ENCODE measurements at places on chromosomes 4 and X. TPM values are rescaled to one million over a fixed set of nuclear protein-coding genes. Genes with fewer than 3 reads are reported as not detected.

DNA sequence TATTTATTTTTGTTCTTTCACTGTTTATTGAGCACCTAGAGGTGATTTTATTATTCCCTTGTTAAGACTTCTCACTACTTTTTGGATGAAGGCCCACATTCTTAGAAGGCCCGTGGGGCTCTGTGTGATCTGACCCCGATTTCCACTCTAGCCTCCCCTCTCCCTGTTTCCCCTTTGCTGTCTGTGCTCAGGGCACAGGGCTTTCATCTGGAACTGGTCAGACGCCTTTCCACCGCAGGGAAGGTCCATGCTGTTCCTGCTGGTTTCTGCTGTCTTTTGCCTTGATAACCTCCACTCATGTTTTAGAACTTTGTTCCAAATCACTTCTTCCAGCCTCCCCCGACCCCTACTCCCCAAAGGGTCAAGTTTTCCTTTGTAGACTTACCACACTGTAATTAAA, 31.3 kb upstream of the ANAPC4 start:
- no peak for DNase-seq

DNA sequence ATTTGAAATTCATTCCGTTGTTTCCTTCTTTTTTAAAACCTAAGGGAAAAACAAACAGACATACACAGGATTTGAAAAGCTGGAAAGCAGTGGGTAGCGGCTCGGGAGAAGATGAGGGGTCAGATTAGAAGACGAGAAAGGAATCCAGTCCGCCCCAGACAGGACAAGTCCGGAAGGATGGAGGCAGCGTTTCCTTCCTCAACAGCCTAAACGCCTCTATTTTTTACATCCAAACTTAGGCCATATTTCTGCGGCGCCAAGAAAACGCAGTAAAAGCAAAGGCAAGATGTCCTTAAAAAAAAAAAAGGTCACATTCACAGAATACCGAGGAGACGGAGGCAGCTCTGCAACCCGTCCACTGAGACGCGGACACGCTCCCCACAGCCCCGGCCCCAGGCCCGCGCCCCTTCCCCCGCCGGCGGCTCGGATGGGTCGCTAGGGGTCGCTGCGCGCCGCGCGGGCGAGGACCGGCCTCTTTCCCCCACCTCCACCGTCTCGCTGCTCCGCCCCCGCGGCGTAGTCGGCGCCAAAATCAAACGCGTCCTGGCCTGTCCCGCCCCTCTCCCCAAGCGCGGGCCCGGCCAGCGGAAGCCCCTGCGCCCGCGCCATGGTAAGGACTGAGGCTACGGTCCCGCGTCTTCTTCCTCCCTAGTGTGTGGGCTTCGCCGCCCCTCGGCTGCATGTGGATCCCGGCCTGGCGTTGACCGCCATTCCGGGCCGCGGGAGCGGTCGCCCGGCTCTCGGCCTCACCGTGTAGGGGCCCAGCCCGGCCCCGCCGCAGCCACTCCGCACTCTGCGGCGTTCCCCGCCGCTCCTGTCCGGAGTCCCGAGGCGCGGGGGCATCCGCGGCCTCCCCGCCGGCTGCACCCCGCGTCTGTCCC, at the start of gene MND1:
TSS of gene MND1 (plus strand) at position 558 of the 881 bp plus-strand sequence. CDS start at position 608, 50 bp downstream.
- DNase-seq, result peak; percentile 93

Gene HSD17B13
- 1.7 TPM for total RNA-seq

- DNase-seq, result no peak
These were observed 8.0 kb downstream of the OPRPN start for GRCh38 chr4:70405765-70406164.

GRCh38 chr4:169976951-169977350, 49.2 kb downstream of the MFAP3L start:
- DNase-seq, result no peak

Gene ADH1C
- 6.8 TPM for total RNA-seq

Gene HTRA3
- total RNA-seq, result 25.0 TPM

- DNase-seq, result no peak
These were observed 26.8 kb downstream of the MAN2B2 start for GRCh38 chr4:6601661-6602250.

DNA sequence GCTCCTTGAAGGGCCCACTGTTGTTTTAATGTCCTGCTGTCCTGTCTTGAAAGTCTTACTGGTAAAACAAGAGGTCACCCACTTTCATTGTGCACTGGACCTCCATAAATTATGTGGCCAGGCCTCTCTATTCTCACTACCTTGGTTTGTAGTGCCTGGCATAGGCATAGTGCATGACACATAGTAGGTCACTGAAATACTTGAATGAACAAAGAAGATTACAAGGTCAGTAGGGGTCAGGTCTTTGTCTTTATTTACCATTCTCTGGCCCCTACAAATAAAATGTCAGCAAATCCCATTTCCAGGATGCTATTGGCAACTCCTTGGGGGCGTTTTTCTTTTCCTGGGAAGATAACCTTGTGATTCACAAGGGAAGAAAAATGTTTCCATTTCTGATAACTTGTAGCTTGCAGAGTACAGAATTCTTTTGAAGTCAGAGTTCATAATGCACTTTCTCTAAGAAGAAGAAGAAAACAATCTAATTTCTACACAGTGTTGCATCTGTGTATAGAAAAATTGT, 1.4 kb downstream of the PGM2 start:
- no peak for DNase-seq

Gene MAP7D3
- 7.9 TPM for total RNA-seq

GRCh38 chrX:112577146-112577545, 102.6 kb downstream of the LHFPL1 start:
- DNase-seq, result no peak

- DNase-seq, result peak; percentile 62
These were observed 637 bp downstream of the AR start for GRCh38 chrX:67544281-67545035.

DNA sequence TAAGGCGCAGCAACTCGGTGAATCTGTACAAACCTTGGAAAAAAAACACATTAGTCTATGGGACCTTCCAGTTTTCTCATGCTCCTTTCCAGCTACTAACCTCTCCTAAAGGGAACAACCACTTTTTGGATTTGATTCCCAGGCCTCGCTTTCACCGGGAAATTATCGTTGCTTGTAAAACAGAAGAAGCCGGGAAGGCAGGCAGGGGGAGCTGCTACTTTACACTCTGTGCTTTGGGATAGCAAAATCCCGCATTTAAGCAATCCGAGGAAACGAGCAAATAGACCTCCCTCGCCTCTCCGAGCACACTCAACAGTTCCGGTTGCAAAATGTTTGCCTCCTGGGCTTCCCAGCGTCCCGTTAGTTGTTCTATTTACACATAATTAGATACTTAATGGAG, 1.2 kb downstream of the CD38 start:
- DNase-seq, result peak; percentile 70

Gene TMEM144
- total RNA-seq, result 15.5 TPM

Gene BEND2
- total RNA-seq, result not detected

GRCh38 chr4:7924163-7924562, 15.5 kb downstream of the AFAP1 start:
- no peak for DNase-seq

Gene PHOX2B
- total RNA-seq, result not detected

GRCh38 chr4:189785257-189785656, 155.4 kb upstream of the FRG1 start:
- no peak for DNase-seq

DNA sequence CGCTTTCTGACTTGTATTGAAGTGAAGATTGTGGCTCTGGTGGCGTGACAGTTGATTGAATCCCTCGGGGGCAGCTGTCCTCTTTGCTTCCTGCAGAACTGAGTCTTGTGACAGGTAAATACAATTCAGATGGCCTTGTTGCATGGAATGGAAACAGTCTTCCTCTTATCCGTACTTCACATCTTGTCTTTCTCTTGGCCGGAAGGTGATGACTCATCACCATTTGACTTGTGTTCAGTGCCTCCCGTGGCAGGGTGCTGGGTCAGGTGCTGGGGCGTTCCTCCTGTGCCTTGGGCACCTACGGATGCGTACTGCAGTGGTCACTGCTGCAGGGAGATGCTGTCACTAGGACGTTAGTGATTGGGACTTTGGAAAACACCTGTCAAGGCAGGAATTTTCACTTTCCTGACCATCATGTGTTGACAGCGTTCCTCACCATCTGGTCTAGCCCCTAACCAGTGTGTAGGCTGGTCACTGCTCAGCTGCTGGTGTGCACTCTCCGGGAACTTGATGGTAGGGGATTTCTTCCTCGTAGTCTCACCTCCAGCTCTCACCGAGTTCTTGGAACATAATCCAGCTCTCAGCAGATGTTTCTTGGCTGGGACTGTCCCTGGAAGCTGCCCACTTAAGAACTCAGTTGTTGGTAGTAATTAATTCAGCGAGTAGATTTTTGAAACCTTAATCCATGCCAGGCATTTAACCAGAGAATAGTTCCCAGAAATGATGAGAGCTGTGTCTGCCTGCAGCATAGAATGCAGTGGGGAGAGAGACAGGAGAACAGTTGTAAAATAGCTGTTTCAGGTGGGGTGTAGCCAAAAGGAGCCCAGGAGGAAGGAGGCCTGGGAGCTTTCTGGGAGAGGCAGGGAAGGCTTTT, 7.2 kb downstream of the TBC1D14 start:
- no peak for DNase-seq

Gene LRP2BP
- total RNA-seq, result 0.72 TPM

Gene DMRTC1
- 0.61 TPM for total RNA-seq

- DNase-seq, result no peak
These were observed 166.0 kb downstream of the ATG4A start for GRCh38 chrX:108257556-108257955.

DNA sequence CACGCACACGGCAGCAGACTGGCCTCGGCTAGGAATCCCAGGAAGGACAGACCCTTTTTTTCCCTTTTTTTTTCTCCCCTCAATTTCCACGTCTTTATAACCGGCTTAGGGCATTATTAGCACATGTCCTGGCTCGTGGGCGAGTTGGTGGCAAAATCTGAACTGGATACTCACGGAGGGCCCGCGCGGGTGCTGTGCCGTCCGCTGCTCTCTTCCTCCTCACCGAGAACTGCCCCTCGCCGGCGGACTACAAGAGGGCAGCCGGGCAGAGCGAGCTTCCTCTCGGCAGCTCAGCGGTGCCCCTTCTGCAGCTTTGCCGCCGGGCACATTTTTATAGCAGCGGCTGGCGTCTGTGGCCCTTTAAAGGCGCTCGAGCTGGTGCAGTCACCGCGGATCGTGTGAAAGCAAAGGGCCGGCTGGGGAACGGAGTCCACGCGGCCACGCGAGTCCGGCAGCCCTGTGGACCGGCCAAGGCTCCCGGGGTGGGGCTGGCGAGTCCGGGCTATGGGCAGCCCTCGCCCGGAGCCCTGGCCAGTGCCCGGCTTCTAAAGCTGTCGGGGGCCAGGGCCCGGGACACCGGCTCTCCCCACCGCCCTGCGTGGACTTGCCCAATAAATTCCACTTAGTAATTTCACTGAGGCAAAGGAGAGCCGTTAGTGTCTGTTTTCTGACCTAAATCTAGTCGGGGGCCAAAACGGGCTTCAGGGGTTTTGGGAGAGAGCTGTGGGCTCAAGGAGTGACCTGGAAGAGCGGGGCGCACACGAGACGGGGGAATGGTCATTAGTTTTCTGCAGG, 1.3 kb upstream of the CITED1 start:
- DNase-seq, result peak; percentile 73

DNA sequence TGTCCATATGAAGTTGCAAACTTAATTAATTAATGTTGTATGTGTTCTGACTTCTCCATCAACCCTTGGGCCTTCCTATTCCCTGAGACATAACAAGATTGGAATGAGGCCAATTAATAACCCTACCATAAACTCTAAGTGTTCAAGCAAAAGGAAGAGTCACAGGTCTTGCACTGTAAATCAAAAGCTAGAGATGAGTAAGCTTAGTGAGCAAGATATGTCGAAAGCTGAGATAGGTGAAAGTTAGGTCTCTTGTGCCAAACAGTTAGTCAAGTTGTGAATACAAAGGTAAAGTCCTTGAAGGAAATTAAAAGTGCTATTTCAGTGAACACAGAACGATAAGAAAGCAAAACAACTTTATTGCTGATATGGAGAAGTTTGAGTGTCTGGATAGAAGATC, 58.2 kb upstream of the GPRIN3 start:
- DNase-seq, result no peak

- peak; percentile 96 for DNase-seq
These were observed 496 bp upstream of the GAB1 start for GRCh38 chr4:143335979-143336780.

DNA sequence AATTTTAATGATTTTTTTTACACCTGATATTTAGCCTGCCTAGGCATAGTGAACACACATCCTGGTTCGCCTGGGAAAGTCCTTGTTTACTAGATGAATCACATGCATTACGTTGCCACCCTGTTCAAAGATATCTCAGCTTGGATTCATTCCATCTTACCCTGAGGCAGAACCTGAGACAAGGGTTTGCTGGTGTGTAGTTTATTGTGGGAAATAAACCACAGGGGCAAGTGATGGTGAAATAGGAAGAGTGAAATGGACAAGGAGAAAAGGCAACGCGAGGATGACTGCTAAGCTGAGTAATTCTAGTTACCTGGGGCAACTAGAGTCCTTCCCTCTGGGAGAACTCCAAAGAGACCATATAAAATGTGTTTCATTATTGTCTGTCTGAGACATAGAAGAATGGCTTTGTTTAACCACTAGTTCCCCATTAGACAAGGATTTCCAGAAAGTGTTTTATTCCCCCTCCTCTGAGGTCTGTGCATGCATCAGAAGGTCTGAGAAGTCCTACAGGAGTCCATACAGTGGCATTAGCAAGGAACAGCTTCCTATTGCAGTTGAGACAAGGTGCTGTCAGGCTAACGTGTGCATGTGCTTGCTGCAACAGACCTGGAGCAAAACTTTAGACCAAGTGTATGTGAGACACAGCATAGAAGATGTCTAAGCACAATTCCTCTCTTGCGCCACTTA, 797.3 kb upstream of the FRG1 start:
- DNase-seq, result no peak

GRCh38 chrX:105263171-105263570, 42.7 kb upstream of the TEX13A start:
- DNase-seq, result no peak

GRCh38 chr4:9952415-9952950, 68.8 kb downstream of the SLC2A9 start:
- no peak for DNase-seq

DNA sequence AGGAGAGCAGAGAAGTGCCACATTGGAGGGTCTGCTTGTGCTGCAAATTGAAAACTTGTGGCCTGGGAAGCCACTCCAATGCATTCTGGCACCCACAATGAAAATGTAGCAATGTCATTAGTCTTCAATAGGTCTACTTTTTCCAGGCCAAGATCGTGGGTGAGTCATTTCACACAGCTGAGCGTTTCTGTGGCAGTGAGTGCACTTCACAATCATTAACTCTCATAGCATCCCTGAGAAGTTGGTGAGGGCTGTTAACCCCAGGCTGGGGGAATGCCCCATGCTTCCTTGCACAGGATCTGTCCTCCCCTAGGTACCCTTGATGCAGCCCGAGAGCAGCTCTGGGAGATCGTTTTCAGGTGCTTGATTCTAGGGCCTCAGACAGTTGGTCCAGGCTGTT, 196.8 kb upstream of the ATP6AP2 start:
- DNase-seq, result no peak

DNA sequence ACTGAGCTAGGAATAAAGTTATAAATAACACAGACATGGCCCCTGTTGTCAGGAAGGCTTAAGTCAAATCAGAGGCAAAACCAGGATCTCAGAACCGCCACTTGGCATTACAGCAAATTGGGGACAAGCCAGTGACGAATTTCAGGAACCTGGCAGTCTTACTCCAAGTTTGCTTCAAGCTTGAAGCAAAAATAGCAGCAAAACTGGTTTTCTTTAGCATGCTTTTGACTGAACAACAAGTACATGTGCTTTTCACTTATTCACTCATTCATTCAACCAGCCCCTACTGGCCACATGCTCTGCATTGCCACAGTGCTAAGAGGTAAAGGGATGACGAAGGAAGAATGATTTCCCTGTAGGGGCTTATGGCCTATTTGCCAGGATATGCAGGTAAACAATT, 253.9 kb upstream of the PPARGC1A start:
- DNase-seq, result no peak

Gene MFAP3L
- 9.6 TPM for total RNA-seq
